SK-N-SH treated with all-trans-retinoic acid at 6 μM for 48 hours (cell line): ENCODE measurements at places on chromosomes 3 and 15.
A peak's percentile ranks its signal among the peaks of the same experiment; 100 is the strongest.

GRCh38 chr3:157529751-157530150, 26.5 kb upstream of the VEPH1 start:
- no peak for ATAC-seq

- ATAC-seq = no peak
Observed at GRCh38 chr15:35698331-35698730, 152.4 kb upstream of the DPH6 start.

DNA sequence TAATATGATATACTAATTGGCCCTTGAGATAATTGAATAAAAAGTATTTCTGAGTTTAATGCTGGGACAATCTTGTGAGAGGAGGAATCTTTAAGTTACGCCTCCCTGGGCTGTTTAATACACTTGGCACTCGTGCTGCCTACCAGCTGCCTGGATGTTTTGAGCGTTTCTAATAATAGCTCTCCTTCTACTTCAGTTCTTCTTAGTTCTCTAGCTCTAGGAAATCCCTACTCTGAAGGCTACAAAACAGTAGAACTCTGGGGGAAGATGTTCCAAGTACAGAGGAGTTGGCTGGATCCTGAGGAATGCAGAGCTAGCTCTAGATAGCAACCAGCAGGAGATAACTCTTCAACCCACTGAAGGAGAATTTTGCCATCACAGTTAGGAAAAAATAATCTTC, 3.5 kb downstream of the NAALADL2 start:
- no peak for ATAC-seq

GRCh38 chr15:83545804-83546511, 98.8 kb downstream of the SH3GL3 start:
- no peak for ATAC-seq

- ATAC-seq = no peak
Observed at GRCh38 chr3:171342783-171343420, 117.3 kb downstream of the TNIK start.

DNA sequence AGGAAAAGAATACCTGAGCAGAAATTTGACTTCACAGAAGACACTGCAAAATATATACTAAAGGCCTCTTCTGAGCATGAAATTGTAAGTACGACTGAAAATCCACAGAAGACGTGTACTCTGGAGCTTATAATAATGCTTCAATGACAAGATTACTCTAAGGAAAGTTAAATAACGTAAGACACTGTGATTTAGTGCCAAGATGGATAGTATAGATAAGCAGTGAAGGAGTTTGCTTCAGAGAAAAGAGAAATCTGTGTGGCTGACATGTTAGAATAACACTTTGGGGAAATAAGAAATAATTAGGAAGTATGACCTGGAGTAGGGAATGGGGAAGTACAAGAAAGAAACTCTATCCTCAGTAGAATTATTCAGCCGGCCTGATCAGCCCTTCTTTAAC, 28.9 kb downstream of the ALDH1A2 start:
- no peak for ATAC-seq

DNA sequence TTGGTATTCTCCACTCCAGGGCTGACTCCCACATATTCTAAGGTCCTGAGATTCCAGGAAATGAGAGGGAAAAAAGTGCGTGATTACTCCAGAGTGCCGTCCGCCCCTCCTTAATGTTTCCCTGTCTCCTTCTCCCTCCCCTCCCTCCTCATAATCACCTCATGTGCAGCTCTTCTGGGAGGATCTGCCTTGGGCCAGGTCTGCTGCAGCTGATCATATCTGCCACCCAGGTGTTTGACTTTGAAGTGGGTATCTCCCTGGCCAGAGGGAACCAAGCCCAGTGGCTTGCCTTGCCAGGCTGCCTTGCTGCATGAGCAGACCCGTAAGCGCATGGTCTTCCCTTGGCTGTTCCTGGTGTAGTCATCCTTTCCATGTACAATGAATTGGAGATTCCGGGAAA, 28.1 kb upstream of the LRTM1 start:
- ATAC-seq = no peak

GRCh38 chr3:194800002-194800401, 114.3 kb downstream of the FAM43A start:
- no peak for ATAC-seq

DNA sequence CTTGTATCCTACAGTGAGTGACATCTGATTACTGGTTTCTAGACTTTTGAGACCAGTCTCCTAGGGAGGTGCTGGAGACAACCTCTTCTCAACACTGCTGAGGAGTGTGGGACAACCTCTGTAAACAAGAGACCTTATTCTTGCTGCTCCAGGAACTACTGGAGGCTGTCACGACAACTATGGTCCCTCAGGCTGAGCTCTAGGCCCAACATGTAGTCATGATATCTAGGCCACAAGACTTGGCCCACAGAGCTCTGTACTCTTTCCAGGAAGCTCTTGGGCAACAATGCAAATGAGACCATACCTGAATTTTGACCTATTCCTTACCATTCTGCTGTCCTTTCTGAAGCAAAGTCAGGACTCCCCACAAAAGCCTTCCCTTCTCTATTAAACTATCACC, 24.3 kb upstream of the HEG1 start:
- no peak for ATAC-seq

GRCh38 chr3:72123908-72124441, 339.0 kb upstream of the PROK2 start:
- ATAC-seq = peak; percentile 48; the same call in 2 of the 3 replicates

GRCh38 chr15:35886765-35887164, 340.8 kb upstream of the DPH6 start:
- ATAC-seq = peak; percentile 62

DNA sequence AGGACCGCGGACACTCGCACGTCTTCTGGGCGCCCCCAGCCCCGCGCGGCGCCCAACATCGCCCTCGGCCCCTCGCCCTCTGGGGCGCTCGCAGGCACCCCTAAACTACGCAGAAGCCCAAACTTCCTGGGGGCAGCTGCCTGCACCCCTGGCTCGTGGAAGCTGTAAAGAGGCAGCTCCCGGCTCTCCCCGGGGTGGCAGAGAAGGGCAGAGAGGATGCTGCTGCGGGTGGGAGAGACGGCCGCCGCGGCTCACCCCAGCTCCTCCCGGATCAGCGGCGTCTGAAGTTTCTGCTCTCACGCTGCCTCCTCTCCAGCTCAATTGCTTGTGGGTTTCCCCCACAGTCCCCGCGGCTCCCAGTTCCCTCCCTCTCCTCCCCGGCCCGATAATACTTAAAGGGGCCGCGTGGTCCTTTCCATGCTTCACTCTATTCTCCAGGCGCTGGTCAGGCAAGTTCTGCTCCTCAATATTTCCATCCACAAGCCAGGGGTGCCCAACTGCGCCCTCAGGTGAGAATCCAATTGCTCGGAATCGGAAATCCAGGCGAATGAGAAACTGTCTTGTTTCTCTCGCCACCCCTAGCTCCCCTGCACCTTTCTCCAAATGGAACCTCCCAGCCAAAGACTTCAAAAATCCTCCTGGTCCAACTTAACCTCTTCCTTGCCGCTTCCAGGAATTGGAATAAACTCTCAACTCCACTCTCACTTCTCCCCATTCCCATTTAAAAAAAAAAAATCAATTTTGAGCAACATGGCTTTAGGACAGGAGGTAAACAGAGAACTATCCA, 748.5 kb downstream of the ROBO1 start:
- peak; percentile 88 for ATAC-seq

DNA sequence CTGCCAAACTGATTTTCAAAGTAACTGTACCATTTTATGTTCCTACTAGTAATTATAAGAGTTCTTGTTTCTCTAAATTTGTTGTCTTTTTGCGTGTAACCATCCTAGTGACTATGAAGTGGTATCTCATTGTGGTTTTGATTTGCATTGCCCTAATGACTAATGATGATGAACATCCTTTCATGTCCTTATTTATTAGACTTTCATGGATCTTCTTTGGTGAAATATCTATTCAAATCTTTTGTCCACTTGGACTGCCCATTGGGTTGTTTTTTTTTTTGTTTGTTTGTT, 3.6 kb downstream of the OXSR1 start:
- no peak for ATAC-seq

DNA sequence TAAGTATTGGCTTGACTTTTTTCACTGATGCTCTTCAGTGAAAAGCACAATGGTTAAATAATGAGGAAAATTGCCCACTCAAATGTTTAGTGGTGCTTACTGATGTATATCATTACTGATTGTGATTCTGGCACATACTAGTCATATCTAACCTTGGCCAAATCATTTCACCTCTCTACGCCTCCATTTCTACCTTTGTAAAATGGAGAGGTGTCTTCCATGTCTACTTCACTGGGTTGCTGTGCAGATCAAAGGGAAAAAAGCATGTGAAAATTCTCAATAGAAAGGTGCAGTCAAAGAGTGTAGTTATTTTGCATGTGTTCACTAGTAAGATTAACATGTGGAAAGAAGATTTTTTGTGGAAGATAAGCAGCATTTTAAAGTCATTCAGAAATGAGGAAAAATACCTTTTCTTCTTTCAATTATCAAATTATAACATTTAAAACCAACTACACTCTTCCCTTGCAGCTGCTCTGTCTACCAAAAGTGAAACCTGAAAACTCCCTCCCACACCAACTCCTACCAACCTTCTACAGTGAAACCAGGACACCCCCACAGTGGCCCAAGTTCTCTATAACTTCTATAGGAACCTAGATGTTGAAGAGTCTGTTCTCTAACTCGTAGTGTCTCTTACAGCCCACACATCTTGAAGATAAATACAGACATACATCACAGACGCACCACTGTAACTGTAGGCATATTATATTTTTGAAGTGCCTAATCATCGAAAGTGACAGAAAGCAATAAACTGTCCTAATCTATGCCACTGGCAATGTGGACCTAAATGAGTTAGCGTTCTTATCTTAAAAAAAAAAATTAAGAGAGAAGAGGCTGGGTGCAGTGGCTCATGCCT, 1.4 kb downstream of the CD200R1 start:
- no peak for ATAC-seq

GRCh38 chr3:24185738-24186384, 240.8 kb downstream of the NR1D2 start:
- peak; percentile 94 for ATAC-seq

- ATAC-seq = peak; percentile 26; the same call in 2 of the 3 replicates
Observed at GRCh38 chr15:66039117-66039871, 170.0 kb downstream of the RAB11A start.

DNA sequence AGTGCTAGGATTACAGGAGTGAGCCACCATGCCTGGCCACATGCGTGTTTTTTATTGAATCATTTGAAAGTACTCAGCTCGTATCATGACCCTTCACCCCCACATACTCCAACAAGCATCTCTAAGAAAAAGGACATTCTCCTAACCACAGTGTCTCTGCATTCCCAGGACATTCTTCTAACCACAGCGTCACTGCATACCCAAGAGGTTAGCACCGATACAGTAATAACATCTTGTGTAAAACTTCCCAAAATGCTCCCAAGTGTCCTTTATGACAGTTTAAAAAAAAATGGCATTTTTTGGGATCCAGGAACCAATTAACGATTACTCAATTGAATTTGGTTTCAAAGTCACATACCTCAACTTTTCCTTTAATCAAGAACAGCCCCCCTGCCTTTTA, 39.6 kb downstream of the FLNB start:
- ATAC-seq = peak; percentile 59

DNA sequence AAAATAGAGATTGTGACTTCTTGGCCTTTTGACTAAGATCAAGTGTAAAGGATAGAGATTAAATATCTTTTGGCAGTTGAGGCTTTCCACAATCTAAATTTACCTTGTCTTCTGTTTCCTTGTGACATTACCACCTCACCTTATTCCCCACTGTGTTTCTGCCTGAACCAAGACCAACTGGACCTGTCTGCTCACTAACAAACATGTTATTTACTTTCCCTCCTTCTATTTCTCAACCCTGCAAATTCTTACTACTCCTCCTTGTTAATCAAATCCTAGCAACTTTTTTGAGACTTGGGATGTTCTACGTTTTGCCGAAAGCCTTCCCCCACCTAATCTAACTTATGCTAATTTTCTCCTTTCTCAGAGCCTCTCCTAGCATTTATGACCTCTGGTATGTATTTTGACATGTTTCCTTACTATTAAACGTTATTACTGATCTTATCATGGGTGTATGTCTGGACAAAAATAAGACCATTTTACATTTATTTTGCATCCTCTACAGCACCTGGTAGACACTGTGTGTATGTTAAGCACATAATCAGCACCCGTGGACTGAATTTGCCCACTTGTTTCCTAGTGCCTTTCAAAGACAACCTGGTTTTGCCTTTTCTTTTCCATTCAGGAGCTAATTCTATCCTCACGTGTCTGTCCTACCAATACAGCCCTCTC, 7.6 kb upstream of the CCNL1 start:
- ATAC-seq = no peak

GRCh38 chr3:46406788-46407611, at the start of the genes CCR5AS and CCRL2:
Gene CCR5AS (minus strand): TSS chr3:46407066.
Gene CCRL2 (plus strand): TSS chr3:46407259. CDS start chr3:46408080, 821 bp downstream.
- ATAC-seq = peak; percentile 56

- no peak for ATAC-seq
Observed at GRCh38 chr3:16820485-16820884, 64.3 kb upstream of the PLCL2 start.

- no peak for ATAC-seq
Observed at GRCh38 chr15:40344217-40344616, 3.5 kb upstream of the CCDC9B start.

DNA sequence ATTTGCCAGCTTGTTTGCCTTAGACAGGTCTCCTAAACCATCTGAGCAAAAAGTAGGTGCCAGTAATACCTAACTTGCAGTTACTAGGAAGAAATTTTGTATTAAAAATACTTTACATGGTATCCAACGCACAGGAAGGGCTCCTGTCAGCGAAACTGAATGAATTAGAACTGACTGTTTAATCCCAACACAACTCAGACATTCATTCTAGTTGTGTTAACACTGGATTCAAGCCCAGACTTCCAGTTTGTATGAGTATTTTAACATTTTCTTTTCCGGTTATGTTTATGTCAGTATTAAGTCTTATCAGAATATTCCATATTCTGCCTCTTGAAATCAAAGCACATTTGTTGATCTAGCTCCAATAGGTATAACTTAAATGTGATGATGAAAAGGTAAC, 82.0 kb upstream of the SOX2 start:
- ATAC-seq = peak; percentile 24

- ATAC-seq = no peak
Observed at GRCh38 chr3:8516047-8516661, 14.5 kb downstream of the LMCD1 start.

GRCh38 chr3:13542142-13542541, 6.8 kb upstream of the FBLN2 start:
- ATAC-seq = no peak

- ATAC-seq = no peak
Observed at GRCh38 chr3:137385922-137386321, 378.2 kb upstream of the SOX14 start.

DNA sequence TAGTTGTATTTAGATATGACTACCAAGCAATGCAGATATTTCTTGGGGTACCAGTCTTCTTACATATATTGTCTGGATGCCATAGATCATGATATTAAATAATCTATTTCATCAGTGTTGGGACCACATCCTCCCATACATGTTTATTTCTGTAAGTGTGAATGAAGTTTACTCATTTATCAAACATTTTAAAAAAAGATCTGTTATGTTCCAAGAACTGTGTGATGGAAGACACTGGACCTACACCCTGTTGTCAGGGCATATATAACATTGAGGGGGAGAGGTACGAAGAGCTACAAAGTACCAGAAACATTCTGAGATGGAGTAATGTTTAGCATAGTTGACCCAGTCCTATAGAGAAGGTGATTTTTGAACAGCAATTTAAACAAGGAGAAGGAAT, 26.6 kb downstream of the MBNL1 start:
- ATAC-seq = no peak
